Mesothelial cell of epicardium (in vitro differentiated cells): ENCODE measurements at places on chromosomes 5 and 9.

- DNase-seq = no peak
Observed at GRCh38 chr5:154311362-154311761, 120.8 kb downstream of the GALNT10 start.

DNA sequence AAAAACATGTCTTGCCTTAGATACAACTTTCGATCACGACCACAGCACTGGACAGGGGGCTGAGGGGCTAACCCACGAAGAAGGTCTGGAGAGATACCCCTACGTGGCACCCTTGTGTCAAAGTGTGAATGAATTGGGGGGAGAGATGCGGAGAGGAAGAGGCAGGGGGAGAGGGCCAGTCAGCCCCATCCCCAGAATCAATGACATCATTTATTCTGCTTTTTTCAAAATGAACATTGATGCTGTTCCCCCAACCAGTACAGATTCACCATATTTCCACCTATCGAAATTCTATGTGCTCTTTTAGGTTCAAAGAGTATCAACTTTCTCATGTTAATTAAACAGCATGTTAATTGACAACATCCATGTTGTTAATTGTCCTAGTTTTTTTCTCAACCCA is 32.4 kb downstream of the DAP start:
- DNase-seq = no peak

- no peak for DNase-seq
Observed at GRCh38 chr9:137012694-137013570, 15.1 kb downstream of the ABCA2 start.

DNA sequence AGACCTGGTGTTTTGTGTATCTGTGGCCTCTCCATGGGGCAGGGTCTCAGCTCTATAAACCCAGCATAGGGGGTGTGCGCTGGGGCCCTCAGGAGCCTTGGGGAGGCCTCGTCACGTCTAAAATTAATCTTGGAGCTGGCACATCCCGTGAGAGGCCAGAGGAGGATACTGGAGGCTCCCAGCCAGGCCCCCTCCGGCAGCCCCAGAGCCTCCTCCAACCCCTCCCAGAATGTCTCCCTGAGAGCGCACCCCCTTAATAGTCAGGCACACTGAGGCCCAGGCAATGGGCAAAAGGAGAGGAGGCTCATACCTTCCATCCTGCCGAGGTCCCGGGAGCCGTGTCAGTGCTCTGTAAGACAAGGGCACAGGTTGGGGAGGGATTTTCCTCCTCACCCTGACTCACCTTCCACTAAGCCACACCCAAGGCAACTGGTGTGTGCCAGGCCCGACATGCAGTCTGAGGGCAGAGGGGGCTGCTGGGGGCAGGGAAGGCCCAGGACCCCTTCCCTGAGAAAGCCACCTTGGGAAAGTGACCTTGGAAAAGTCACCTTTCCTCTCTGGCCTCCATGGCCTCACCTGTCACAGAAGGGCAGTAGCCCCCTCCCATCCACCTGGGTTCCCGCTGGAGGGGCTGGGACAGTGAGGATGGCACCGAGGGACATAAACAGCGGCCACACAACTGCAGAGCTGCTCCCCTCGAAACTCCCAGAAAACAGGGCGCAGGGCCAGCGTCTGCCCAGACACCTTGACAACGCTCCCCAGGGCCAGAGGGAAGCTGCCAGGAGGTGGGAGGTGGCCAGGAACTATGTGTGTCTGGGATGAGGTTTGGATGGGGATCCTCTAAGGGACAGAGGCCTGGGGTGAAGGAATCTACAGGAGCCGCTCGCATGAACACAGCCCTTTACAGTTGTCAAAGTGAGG is 2.9 kb downstream of the AK1 start:
- DNase-seq = no peak

DNA sequence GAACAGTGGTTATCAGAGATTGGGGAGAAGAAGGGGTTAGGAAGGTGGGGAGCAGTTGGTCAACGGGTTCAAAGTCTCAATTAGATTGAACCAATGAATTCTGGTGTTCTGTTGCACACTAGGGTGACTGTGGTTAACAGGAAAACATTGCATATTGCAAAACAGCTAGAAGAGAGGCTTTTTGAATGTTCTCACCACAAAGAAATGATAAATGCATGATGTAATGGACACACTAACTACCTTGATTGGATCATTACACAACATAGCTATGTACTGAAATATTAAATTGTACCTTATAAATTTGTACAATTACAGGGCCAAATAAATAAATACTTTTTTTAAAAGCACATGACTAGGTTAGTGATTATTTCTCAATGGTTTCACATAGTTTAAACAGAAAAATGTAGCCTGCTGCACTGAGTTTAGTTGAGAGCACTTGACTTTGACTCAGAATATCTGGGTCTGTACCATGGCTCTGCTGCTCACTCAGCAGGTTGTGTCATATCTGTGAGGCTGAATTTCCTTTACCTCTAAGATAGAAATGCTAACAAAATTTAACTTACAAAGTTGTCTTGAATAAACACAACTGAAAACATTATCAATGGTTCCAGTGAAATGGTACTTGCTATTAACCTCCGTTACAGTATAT is 30.4 kb downstream of the NUDT12 start:
- DNase-seq = no peak

- DNase-seq = no peak
Observed at GRCh38 chr9:4324513-4324912, 24.6 kb upstream of the GLIS3 start.
